Ecto neural progenitor cell (in vitro differentiated cells): ENCODE measurements at places on chromosomes 11 and 22.

DNA sequence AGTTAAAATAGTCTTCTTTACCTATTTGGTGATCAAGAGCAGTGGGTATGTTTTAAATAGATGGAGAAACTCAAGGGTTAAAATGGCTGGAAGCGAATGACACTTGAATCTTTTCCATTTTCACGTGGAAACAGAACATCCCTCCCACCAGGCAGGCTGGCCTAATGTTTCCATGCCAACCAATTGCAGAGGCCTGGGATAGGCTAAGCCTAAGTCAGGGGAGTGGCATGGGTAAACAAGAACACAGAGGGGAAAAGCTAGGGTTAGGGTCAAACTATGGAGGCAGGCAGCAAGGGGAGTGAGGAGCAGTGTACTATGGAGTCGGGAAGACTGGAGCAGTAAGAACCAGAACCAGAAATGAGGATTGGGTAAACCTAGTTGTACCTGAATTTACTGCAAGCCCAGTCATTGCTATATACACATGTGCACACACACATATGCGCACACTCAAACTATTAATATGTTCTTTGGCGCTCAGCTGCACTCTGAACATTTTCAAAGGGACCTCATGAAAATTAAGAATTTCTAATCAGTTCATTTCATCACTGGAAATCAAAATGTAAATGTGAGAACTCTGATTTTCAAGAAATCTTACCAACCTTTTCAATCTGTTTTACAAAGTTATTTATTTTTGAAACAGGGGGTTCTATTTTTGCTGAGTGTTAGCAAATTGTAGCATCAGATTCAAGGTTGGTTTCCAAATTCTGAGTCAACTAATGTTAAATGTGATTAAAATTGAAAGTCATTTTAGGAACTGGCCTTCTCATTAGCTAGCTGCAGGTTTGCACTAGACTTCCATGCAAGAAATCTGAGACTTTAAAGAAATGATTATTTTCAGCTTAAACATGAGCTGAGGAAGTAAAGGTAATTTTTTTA, 327.0 kb upstream of the CCDC90B start:
- DNase-seq: peak; percentile 61

GRCh38 chr11:9047964-9048523, 43.4 kb downstream of the SCUBE2 start:
- no peak for DNase-seq

- no peak for DNase-seq
Measured at GRCh38 chr11:110829873-110830272, 117.6 kb upstream of the ARHGAP20 start.

DNA sequence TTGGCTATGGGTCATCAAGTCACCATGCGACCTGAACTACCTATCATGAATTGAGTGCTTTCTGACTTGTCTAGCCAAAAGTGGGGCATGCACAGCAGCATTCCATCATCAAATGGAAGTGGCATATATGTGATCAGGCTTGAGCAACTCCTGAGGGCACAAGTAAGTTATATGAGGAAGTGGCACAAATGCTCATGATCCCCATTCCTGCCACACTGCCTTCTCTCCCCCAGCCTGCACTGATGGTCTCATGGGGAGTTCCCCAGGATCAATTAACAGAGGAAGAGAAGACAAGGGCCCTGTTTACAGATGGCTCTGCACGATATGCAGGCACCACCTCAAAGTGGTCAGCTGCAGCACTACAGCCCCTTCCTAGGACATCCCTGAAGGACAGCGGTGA, 21.8 kb downstream of the MS4A4E start:
- no peak for DNase-seq

DNA sequence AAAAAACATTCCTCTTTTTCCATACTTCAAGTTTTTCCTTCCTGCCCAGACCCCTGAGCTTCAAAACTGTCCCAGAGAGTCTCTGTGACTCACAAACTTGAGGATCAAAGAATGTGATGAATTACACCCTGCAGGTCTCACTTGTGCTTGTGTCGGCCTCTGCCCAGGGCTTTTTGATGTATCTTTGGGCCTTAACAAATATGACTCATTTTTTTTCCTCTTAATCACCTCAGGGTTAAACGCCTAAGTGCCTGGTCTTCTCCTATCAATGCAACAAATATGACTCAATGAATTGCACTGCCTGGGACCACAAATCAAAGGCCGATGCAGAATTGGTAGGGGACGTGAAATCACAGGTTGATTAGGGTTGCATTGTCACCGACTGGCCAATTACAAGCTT, 267.7 kb downstream of the LARGE1 start:
- no peak for DNase-seq

- no peak for DNase-seq
Measured at GRCh38 chr11:24760681-24761080, 263.8 kb downstream of the LUZP2 start.

- DNase-seq: no peak
Measured at GRCh38 chr11:25844811-25845210, 487.1 kb upstream of the ANO3 start.

DNA sequence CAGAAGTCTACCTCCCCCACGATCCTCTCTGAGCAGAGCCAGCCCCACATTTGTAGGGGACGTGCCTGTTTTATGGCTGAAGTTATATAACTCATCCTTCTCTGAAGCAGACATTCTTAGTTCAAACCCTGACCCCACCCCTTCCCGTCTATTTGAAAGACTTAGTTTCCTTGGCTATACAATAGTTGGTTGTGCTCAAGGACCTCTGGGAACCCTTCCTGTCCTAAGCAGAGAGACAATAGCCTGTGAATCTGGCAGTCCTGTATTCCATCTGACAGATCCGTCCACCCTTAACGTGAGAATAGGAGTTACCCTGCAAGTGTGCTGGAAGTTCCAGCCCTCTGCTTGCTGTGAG, 75.2 kb downstream of the MN1 start:
- DNase-seq: no peak

- DNase-seq: no peak
Measured at GRCh38 chr11:130550150-130550549, 101.7 kb downstream of the ADAMTS15 start.

DNA sequence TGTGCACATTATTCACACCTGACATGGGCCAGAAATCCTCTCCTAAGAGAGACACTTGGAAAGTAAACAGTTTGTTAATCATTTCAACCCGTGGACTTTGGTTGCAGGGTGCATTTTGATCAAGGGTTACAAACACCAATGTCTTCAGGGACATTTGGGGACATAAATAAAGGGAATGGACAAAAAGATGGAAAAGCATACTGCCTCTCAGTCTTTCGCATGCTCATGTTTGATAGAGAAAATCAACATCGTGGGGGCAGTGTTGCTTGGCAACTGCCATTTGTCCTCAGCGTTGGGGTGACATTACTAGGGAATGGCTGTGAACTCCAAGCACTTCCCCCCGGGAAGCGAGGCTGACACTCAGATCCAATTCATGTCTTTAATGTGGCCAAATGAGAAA, 114.7 kb upstream of the OR4B1 start:
- DNase-seq: no peak

DNA sequence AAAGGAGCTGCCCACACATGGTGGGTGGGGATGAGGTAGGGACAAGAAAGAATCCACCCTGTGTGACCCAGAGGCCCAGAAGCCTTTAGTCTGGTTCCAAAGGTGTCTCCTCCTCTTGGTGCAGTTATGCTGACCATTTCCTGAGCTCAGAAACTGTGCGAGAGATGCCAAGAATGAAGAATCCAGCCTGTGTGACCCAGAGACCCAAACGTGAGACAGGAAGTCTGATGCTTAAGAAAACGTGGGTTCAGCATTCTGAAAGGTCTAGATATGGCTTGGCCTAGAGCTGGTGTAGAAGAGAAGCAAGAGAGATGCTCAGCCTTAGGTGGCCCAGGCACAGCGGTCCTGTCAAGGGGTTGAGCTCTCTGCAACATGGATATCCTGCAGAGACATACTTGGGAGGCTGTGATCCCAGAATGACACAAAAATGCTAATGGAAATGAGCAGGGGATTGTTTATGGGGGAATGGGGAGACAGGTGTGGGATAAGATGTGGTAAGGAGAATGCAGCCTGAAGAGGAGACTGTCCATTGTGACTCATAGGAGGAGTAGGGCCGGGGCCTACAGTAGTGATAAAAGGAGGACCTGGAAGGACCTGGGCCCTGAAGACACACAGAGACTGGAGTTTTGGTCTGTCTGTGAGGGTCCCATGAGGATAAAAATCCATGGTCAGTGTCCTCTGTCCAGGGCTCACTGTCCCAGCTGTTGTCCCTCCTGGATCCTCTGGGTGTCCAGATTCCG, 79.0 kb downstream of the ZNF280B start:
- no peak for DNase-seq

DNA sequence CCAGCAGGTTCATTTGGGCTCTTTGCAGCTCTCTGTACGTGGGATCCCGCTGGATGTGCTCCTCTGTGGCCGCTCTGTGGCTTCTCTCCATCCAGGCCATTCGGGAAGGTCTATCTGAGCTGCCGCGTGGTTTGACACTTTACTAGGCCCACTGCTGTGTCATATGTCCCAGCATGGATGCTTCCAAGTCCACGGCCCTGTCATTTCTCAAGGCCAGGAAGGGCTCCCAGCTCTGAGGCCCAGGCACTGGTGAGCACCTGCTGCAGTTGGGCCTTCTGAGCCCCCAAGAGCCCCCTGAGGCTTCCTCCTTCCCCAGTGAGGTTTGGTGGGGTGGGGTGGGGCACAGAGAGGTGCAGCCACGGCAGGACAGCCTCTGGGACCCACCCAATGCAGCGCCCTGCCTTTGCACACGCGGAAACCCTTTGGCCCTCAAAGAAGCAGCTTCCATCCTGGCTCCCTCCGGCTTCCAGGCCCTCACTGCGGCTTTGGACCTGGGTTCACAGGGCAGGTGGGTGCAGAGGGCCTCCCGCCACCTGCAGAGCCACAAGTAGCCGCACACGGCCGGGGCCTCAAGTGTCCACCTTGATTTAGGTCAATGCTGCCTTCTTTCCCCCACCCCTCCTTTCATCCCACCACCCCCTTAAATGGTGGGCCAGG, 44.5 kb upstream of the FGF3 start:
- no peak for DNase-seq

DNA sequence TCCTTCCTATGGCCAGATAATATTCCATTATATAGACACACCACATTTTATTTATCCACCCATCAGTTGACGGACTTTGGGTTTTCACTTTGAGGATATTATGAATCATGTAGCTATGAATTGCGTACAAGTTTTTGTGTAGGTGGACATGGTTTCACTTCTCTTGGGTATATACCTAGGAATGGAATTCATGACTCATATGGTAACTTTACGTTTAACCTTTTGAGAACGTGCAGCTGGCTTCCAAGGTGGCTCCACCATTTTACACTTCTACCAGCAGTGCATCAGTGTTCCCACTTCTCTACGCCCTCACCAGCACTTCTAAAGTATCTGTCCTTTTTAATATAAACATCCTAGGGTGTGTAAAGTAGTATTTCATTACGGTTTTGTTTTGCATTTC, 112.0 kb downstream of the PLEKHA7 start:
- no peak for DNase-seq

GRCh38 chr11:110069158-110069737, 23.9 kb upstream of the ZC3H12C start:
- no peak for DNase-seq

DNA sequence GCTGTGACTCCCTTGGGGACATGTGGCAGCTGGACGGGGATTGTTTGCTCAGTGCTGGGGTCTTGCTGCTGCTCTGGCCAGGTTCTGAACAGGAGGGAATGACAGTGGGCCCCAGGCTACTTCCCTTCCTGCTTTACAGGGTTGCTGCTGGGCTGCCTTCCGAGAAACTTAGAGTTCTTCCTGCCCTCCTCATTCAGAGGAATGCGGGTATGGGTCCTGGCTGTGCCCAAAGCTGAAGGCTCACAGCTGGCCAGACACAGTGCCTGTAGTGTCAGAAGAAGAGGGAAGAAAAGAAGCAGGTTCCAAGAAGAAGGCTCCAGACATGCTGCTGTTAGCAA, 108.3 kb upstream of the PARVA start:
- no peak for DNase-seq

DNA sequence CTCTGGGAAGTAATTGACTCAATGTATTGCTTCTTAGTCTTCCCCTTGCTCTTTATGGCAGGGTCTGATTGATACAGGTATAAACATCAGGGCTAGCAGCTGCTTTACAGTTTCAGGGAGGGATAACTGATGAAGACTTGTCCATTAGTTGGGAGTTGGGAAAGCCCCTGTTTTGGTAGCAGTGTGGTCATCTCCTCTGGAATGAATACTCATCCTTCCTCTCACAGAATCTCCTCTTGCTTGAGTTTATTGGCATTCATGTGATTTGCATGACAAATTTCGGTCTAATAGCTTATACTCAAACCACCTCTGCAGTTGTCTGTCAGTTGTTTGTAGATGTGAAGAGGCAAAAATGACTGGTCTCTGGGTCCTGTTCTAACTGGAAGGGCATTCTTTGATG, 79.7 kb downstream of the FAT3 start:
- no peak for DNase-seq

DNA sequence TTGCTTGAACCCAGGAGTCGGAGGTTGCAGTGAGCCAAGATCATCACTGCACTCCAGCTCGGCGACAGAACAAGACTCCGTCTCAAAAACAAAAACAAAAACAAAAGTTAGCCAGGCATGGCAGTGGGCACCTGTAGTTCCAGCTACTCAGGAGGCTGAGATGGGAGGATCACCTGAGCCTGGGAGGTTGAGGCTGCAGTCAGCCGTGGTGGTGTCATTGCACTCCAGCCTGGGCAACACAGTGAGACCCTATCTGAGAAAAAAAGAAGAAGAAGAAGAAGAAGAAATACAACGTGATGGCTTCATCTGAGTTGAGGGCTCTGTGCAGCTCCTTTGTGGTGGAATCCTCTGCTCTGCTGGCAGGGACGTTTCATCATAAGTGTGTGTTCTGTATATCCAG, 10.0 kb upstream of the TNNT3 start:
- no peak for DNase-seq

DNA sequence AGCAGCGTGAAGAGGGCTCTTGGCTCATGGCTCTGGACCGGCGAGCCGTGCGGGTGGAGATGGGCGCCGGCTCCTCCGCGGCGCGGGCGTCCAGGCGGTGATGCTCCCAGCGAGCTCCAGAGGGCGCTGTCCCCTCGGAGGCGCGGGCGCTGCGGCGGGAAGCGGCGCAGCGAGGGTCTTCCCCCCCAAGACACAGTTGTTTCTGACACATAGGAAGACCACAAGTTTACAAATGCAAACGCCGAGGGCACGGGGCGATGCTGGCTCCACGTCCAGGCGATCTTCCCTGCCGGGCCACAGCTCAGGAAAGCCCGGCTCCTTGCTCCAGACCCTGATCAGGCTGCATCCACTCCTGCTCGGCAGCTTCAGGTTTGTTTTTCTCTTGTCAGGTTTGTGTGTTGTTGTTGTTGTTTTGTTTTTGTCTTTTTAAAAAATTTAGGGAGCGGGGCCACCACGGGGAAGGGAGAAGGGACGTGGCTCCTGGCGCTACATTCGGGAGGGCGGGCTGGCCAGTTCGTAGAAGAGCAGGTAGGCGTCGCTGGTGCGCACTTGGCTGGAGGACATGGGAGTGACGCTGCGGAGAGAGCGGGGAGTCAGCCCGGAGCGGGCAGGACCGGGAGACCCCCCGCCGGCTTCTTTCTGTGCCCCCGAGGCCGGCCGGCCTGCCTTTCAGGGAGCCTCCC, 10.0 kb upstream of the MFRP start:
- peak; percentile 89 for DNase-seq

DNA sequence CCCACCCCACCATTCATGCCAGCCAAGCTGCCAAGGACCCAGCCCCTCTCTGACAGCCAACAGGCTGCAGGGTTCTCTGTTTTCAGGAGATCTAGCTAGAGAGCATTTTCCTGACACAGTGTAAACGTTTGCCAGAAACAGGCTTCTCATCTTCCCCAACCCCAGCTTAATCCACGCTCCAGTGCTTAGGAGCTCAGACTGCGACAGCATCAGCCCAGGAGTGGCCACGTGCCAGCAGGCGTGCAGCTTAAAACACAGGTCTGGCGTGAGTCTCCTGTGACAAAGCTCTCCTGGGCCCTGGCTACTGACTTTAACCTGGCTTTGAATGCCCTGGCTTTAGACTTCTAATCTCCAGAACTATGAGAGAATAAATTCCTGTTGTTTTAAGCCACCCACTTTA, 66.6 kb downstream of the GALNT18 start:
- DNase-seq: no peak
